ENCODE measurements at places on chromosomes 12 and 14.

- no peak for DNase-seq
These were observed 264.4 kb downstream of the DUSP6 start for GRCh38 chr12:89087876-89088275.

DNA sequence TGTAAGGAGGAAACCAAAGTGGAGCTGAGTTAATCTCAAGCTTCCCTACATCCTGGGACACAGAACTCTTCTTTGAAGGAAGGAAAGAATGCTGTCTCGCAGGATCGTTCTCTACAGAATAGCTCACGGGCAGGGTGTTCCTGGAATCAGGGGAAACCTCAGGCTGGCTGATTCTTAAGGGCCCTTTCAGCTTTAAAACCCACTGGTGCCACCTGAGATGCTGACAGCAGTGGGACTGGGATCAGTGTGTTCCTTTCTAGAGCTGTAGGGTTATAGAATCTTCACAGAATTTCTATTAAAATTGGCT is 47.8 kb downstream of the UBE3B start:
- DNase-seq = no peak

GRCh38 chr14:71538938-71539649 is 393.1 kb upstream of the RGS6 start:
- peak; percentile 33 for DNase-seq

DNA sequence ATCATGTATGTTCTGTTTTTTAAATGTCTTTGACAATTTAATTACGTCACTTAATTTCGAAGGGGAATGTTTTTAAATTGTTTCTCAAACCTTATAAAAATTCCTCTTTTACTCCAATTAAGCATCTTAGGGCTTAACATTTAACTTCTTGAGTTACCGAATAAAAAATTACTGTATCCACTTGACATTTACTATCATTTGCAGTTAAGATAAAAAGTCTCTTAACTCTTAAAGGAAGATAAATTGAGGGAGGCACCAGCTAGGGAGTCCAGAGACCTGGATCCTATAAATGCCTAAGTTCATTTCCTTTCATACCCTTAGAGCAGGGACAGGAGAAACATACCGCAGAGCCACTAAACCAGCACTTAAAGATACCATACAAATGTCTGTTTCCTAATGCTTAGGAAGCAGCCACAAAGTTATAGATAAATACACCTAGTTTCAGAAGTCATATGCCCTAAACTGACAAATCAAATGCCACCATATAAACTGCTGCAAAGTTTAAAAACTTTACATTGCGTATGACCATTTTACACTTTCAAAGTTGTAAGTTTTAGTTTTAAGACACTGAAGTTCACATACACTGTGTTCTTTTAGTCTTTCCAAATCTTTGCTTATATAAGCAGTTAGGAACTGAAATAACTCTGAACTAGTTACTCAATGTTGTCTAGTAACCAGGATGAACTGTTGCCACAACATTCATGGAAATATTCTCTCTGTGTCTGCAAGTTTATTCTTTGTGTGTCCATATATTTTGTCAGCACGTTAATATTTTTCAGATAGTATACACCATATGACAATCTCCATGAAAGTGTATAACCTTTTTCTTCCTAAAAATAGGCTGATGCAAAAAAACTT is 71.2 kb downstream of the GALNT4 start:
- peak; percentile 89 for DNase-seq

GRCh38 chr12:130131025-130131424 is 31.2 kb upstream of the FZD10 start:
- DNase-seq = no peak
